Central memory CD8-positive, alpha-beta T cell (primary cell): ENCODE measurements at places on chromosomes 16 and 17.

DNA sequence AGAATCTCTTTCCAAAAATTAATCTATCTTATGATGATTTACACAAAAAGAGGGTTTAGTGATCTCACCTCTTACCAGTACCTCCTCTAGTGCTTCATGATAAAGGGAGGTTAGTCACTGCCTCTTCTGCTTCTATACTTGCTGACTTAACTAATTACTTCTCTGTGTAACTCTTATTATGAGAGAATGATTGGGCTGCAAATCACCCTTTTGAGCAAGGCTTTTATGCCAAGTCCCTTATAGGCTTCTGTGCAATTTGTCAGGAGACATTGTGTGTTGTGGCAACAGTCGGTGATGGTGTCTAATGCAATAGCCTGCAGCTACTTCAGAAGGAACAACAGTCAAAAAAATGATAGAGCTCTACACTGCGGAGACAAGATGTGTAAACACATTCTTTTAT is 1568.1 kb upstream of the GOT2 start:
- no peak overlapping the region for H3K4me3 ChIP-seq
- H3K36me3 ChIP-seq: no peaks in the 10 kb centered on the region
- no peaks in the 10 kb centered on the region for H3K4me1 ChIP-seq

- H3K27me3 ChIP-seq: peaks cover 77% of the 10 kb centered on the region
- H3K4me1 ChIP-seq: peaks cover 42% of the 10 kb centered on the region
Measured at GRCh38 chr16:3188925-3189825, 1.2 kb downstream of the OR1F1 start.

GRCh38 chr16:88995746-88996535 is 18.9 kb upstream of the CBFA2T3 start:
- H3K4me1 ChIP-seq: peaks cover 15% of the 10 kb centered on the region
- peaks cover 10% of the 10 kb centered on the region for H3K27me3 ChIP-seq
- H3K27ac ChIP-seq: no peak overlapping the region
- no peaks in the 10 kb centered on the region for H3K36me3 ChIP-seq
- no peak overlapping the region for H3K4me3 ChIP-seq
- no peak for DNase-seq

GRCh38 chr17:43353393-43353792 is 45.4 kb upstream of the ARL4D start:
- no peaks in the 10 kb centered on the region for H3K36me3 ChIP-seq
- peaks cover 5% of the 10 kb centered on the region for H3K4me1 ChIP-seq
- no peak overlapping the region for H3K27ac ChIP-seq
- DNase-seq: no peak

DNA sequence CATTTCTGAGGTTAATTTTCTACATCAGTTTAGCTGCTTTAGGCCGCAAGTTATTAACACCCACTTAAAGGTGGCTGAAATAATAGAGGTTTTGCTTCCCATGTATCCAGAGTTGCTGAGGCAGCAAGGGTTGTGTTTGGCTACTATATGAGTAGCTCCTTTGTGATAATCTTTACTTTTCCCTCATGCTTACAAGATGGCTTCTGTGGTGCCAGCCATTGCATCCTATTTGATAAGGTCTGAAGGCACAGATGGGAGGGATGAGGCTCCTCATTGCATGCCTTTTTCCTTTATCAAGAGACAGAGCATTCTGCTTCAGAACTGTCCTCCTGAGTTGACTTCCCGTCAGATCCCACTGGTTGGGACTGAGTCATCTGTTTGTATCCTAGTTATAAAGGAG is 340.2 kb downstream of the WWOX start:
- H3K4me3 ChIP-seq: no peak overlapping the region
- H3K4me1 ChIP-seq: peaks cover 6% of the 10 kb centered on the region
- DNase-seq: no peak

GRCh38 chr16:6643080-6643686 is 689.5 kb upstream of the RBFOX1 start:
- no peak overlapping the region for H3K27ac ChIP-seq
- no peak overlapping the region for H3K4me3 ChIP-seq
- H3K36me3 ChIP-seq: no peaks in the 10 kb centered on the region
- DNase-seq: no peak
- no peaks in the 10 kb centered on the region for H3K27me3 ChIP-seq

- H3K4me1 ChIP-seq: no peaks in the 10 kb centered on the region
- DNase-seq: no peak
- no peak overlapping the region for H3K4me3 ChIP-seq
- no peak overlapping the region for H3K27ac ChIP-seq
- H3K36me3 ChIP-seq: no peaks in the 10 kb centered on the region
Measured at GRCh38 chr17:5820721-5821456, 236.6 kb upstream of the NLRP1 start.

DNA sequence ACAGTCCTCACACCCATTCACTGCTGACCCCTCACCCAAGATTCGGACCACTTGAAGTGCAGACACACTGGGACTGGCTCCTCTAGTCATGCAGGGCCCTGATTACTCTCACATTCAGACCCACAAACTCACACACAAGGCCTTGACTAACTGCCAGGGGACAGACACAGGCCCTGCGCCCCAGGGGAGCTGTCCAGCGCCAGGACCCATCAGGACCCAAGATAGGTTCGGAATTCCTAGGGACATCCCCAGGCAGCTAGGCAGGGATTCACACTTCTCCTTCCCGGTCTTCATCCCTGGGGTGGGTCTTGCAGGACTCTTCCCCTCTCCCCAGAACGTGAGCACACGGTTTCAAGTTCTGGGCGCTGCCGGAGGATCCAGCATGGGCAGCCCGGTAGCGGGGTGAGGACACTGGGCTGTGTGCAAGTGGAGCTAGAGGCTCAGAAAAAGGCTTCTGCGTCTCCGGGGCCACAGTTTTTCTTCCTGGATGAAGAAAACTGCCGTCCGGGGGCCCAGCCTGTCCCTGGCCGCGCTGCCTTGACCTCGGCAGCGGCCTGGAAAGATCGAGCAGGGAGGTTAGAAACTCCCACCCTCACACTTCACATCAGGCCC is 1.6 kb downstream of the SEZ6 start:
- no peaks in the 10 kb centered on the region for H3K4me1 ChIP-seq
- no peak overlapping the region for H3K27ac ChIP-seq
- DNase-seq: no peak
- peaks cover 1% of the 10 kb centered on the region for H3K36me3 ChIP-seq
- no peak overlapping the region for H3K4me3 ChIP-seq

GRCh38 chr16:88697831-88698615 is 8.2 kb downstream of the RNF166 start:
- peaks cover 11% of the 10 kb centered on the region for H3K4me1 ChIP-seq
- H3K27ac ChIP-seq: peak overlapping the region; percentile 70
- no peak for DNase-seq
- no peaks in the 10 kb centered on the region for H3K27me3 ChIP-seq

GRCh38 chr17:41824086-41824485 is 11.3 kb downstream of the FKBP10 start:
- peaks cover 11% of the 10 kb centered on the region for H3K36me3 ChIP-seq
- peaks cover 9% of the 10 kb centered on the region for H3K27me3 ChIP-seq

- H3K4me1 ChIP-seq: peaks cover 11% of the 10 kb centered on the region
- no peaks in the 10 kb centered on the region for H3K27me3 ChIP-seq
- H3K36me3 ChIP-seq: peaks cover 1% of the 10 kb centered on the region
Measured at GRCh38 chr16:89604764-89605163, 8.7 kb upstream of the DPEP1 start.

DNA sequence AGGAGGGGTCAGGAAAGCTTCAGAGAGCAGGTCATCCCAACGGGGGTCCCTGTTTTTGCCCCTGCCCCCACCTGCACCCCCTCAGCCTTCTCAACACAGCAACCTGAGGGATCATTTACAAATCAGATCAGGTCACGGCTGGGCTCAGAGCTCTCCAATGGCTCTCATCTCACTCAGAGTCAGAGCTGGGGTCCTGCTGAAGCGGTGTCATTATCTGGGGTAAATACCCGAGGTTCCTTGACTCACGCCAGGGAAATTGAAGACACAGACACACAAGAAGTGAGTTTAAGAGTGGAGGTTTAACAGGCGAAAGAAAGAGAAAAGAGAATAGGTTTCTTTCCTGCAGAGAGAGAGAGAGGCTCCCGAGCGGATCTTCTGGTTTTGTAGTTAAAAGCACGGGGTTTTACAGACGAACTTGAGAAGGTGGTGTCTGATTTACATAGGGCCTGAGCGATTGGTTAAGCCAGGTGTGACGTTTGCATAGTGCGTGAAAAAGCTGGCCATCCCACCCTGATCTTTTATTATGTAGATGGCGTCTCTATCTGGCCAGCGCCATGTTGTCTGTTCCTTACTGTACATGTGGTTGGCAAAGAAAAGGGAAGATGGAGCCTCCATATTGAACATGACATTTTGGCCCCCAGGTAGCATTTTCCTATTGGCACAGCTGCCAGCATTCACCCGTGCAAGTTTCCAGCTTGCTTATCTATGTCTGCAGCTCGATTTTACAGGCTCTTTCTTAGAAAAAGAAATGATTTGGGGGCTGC is 51.4 kb downstream of the WSB1 start:
- DNase-seq: no peak
- H3K27me3 ChIP-seq: no peaks in the 10 kb centered on the region
- H3K4me1 ChIP-seq: no peaks in the 10 kb centered on the region
- no peak overlapping the region for H3K4me3 ChIP-seq
- H3K27ac ChIP-seq: no peak overlapping the region

DNA sequence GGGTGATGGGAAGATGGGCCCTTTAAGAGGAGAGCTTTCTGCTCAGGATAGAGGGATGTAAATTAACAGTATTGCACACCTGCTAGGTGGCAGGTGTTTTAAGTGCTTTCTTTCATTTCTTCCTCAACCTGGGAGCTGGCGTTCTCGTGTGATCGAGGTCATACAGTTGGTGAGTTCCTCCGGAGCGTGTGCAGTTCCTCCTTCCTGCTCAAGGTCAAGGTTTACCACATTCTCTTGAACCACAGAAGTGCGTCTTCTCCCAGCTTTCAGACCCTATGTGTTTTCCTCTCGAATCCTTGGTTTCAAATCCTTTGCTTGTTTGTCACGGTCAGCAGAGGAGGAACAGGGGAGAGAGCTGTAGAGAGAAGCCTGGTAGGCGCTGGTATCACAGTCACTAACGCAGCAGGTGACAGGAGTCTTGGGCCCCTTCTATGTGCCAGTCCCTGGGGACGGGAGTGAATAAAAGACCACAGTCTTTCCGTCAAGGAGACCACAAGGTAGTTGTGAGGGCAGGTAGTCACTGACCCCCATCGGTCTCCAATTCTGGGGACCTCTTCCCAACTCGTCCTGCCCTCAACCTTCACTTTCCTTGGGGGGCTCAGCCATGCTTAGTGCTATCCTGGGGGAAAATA is 791 bp downstream of the DNAI2 start:
- H3K27ac ChIP-seq: peak overlapping the region; percentile 86
- peaks cover 13% of the 10 kb centered on the region for H3K27me3 ChIP-seq
- peaks cover 37% of the 10 kb centered on the region for H3K4me1 ChIP-seq
- H3K36me3 ChIP-seq: peaks cover 11% of the 10 kb centered on the region

DNA sequence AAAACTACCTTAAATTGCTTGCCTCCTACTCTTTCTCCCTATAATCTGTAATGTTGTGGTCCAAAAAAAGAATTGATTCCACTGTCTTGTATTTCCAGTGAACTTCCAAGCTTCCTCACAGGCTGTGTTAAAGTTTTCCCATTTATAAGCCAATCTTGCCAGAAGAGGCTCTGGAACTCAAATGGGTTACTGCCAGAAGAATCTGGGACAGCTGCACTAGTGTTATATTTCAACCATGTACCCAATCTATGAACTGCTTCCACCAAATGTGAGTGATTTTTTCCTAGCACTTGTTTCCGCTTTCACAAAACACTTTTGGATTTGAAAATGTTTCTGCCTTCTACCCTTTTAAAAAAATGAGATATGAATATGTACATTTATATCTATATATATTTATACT is 1.8 kb downstream of the CCDC43 start:
- H3K27me3 ChIP-seq: no peaks in the 10 kb centered on the region
- H3K4me1 ChIP-seq: peaks cover 24% of the 10 kb centered on the region
- no peak for DNase-seq

DNA sequence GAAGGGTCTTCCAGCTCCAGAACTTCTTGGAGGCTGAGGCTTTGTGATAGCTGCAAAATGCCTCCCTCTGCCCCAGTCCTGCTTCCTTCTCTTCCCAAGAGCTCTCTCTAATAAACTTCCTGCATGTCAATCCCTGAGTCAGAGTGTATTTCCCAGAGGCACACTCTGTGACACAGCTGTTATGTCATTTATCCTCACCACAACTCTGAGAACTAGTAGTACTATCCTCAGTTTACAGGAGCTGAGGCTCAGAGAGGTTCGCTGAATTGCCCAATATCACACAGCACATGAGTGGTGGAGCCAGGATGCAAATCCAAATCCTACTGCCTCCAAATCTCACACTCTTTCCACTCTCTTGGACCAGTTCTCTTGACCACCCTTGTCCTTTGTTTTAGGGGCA is 20.0 kb downstream of the UNC45B start:
- H3K4me1 ChIP-seq: peaks cover 27% of the 10 kb centered on the region
- peaks cover 4% of the 10 kb centered on the region for H3K36me3 ChIP-seq
- no peaks in the 10 kb centered on the region for H3K27me3 ChIP-seq
- no peak overlapping the region for H3K4me3 ChIP-seq
- no peak overlapping the region for H3K27ac ChIP-seq
- no peak for DNase-seq

DNA sequence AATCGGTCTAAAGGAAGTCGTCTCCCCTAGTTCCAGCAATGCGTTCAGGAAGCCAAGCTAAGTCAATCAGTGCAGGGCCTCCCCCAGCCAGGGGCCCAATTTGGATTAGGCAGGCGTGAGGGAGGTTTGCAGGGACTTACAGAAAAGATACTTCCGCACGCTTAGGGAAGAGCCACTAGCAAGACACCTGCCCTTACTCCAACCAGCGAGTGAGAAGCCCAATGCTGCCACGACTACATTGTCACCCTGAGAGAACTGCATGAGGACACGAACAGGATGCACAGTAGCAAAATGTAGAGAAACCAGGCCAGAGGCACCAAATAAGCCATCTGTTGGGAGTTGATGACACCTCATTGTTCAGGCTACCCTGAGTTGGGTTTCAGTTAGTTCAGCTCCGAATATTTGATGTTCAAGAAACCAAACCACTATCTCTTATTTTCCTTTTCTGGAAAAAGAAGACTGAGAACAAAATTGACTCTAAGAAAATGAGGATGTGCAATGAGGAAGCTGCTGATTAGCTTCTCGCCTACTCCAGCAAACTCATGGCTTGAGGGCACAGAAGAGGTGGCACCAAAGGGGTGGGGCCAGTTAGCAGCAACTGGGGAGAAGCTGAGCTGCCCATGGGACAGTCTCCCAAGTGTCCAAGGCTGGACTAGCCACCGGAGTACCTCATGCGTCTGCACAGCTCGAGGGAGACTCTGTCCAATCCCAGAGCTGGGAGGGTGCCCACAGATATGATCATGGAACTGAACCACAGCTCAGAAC is 29.3 kb downstream of the TK2 start:
- no peaks in the 10 kb centered on the region for H3K27me3 ChIP-seq
- peaks cover 16% of the 10 kb centered on the region for H3K36me3 ChIP-seq
- peaks cover 90% of the 10 kb centered on the region for H3K4me1 ChIP-seq
